G401 (cell line): ENCODE measurements at places on chromosomes 12 and 14.

DNA sequence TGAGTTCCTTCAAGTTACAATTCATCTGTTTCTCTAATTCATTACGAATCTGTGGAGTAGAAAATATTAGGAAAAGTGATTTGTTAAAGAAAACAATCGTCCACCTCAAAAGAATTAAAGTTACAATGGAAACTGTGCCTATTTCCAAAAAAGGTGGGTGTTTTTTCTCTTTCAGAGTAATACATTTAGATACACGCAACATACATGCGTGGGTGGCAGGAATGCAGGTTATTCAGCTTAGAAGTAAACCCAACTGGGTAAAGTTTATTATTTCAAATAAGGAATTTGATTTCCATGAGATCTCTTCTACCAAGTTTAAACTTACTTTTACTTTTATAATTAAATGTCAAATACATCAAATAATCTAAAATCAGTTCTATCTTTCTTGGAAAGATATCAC is 52.2 kb downstream of the SSH1 start:
- no peak for DNase-seq

DNA sequence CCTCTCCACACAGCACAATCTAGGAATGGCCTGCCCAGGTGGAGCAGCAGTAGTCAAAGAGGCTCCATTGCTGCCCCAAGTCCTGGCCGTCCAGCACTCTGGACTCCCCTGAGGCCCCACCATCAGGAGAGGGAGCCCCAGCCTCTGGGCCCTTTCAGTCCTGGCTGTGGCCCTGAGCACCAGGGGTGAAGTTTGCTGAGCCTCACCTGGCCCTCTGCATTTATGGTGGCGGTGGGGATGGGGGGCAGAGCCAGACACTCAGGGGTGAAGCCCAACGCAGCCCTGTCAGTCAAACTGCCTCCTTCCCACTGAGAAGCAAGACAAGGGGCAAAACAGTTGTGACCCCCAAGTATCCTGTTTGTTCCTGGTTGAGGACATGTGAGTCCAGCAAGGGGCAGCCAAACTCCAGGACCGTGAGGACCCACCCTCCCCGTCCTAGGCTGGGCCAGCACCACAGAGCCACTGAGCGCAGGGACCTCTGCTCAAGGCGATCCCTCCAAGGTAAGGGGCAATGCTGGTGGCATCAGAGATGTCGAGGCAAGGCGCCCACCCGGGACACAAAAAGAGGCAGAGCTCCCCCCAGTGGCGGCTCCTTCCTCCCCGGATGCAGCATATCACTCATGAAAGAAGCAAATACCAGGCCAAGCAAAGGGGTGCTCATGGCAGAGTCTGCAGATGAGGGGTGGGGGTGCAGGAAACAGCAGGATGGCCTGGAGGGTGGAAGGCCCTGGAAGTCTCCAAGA is 4.8 kb upstream of the AMN start:
- DNase-seq = peak; percentile 57

DNA sequence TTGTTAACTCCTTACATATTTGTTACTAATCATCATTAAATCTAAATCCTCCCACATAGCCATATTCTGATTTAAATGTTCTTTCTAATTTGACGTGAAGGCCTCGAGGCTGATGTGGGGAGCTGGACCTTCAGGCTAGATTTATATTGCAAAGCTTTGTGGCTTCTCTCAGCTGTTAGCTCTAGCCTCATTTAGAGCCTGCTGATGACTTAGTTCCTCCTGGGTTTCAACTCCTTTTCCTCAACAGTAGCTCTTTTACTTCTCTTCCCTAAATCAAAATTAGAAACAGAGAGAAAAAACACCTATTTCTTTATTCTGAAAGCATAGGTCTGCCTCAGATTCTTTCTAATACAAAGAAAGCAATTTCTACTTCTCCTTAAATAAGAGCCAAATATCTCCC is 477.5 kb upstream of the CCDC196 start:
- DNase-seq = no peak

GRCh38 chr14:51652168-51653078 is 713 bp downstream of the FRMD6 start:
- peak; percentile 60 for DNase-seq

DNA sequence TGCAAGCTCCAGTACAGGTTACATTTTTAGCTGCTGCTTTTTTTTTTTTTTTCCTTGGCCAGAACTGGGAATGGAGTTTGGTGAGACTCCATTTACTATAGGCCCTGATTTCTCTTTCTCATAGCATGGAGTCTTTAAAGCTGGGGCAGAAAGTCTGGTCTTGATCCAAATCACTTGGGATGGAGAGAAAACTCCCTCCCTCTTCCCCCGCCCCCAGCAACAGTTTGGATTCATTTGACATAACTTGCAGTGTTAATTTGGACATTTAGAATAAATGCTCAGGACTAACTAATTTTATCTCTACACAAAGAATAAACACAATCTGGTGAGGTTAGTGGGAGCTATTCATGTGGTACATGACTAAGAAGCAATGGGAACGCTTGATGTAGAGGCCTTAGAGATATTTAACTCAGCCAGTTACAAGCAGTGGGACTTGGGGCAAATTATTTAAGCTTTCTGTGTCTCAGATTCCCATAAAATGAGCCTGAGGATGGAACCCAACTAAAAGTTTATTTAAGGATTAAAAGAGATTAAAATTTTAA is 107.3 kb upstream of the ARHGAP5 start:
- no peak for DNase-seq

GRCh38 chr14:95674613-95675012 is 11.6 kb upstream of the TCL1B start:
- DNase-seq = no peak
